8988T (cell line): ENCODE measurements at places on chromosomes 12 and 14.

DNA sequence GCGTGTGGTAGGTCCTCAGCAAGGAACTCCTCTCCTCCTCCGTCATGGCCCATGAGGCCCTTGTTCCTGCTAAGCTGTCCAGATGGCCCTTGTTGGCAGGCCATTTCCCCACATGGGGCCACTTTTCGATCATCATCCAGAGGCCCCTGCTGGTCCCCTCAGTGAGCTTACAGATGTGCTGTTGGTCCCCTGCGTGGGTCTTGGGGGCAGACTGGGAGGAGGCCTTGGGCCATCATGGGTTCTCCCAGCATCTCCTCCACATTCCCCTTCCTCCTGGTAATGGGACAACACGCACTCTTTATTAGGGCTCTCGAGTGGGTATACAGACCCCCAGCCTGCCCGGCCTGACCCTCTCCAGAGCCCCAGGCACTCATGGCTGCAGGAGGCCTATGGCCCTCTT lies 114.7 kb downstream of the BEGAIN start:
- DNase-seq: no peak

DNA sequence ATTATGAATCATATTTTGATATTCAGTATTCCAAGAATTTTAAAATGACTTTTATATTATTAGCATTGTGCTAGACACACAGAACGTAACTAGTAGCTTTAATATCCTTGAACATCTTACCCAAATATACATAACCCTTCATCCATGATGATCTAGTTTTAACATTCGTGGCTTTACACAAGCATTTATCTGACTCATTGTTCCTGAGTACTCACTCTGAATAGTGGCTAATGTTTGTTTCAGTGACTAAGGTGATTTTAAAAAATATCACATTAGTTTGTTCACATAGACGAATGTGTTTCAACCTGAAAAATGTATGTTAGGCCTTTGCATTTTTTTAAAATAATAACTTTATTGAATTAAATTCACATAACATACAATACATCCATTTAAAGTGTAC lies 80.0 kb upstream of the PTPRQ start:
- no peak for DNase-seq

DNA sequence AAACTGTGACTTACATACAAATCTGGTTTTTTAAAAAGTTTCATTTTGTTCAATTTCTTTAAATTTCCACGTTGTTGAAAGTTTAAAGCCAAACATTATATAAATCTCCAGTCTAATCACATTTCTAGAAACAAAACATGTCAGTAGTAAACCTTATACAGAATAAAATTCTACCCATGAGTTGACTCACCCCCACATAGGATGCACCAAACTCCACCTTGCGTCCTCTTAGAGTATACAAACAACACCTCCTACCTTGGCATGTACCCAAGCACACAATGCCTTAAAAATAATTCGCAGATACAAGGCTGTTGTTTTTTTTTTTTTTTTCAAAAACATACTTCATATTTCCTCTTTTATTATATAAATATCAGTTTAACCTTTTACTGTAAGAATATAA lies 3.3 kb downstream of the FBXL14 start:
- DNase-seq: no peak

GRCh38 chr12:6078398-6079096 lies 45.9 kb downstream of the VWF start:
- no peak for DNase-seq

DNA sequence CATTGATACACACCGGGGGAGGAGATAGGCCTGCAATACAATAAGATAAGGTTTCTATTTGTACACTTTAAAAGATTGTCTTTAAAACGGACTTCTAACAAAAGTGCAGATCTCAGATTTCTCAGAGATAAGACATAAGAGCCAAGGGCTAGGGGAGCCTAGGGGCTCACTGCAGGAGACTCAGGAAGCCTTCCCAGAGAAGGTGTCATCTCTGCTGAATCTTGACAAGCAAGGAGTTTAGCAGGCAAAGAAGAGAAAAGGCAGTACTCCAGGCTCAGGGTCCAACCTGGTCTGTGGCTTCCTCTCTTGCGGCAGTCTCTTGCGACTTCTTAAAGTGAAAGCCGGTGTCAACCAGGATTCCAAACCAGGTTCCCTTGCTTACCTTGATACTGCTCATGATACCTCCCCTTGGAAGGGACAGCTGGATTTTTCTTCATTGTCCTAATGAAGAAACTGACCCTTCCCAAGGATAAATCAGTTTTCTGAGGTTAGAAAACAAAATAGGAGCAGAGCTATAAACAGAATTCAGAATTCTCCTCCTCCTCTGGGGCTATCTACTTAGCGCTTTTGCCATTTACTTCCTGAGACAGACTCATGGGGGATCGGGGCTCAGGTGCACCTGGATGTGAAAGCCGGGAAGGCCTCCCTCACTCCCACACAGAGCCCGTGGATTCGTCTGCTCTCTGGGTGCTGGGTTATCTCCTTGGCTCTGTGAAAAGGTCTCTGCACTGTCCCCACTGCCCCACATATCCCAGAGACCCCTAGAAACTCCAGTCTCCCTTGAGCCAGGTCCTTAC lies 1.7 kb upstream of the SCNN1A start:
- DNase-seq: no peak

GRCh38 chr12:1220127-1221092 lies 229.4 kb downstream of the ERC1 start:
- DNase-seq: no peak

GRCh38 chr14:99633918-99634317 lies 11.0 kb upstream of the HHIPL1 start:
- no peak for DNase-seq

GRCh38 chr12:119020406-119021360 lies 39.3 kb downstream of the SRRM4 start:
- DNase-seq: no peak

- no peak for DNase-seq
These were observed 6.3 kb upstream of the BMP4 start for GRCh38 chr14:53962953-53963319.

- DNase-seq: no peak
These were observed 132.3 kb downstream of the EML1 start for GRCh38 chr14:99925471-99925870.

- no peak for DNase-seq
These were observed 34.1 kb upstream of the SMOC1 start for GRCh38 chr14:69845050-69845581.

- no peak for DNase-seq
These were observed 15.7 kb downstream of the KCNA5 start for GRCh38 chr12:5059358-5059757.

DNA sequence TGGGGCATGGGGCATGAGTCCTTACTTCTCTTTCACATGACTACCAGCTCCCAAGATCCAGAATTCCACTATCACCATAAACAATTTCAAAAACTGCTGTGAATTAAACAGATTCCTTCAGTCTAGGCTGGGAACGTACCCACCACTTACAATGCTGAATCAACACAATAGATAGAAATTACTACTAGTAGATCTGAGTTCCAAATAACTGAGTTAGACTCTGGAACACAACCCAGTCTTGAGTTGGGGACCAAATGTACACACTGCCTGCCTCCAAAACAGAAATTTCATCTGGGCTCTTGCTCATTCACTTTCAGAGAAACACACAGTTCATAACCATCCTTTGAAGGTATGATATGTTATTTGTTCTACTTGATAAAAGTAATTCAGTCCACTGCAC lies 8.9 kb downstream of the CORO1C start:
- DNase-seq: no peak

GRCh38 chr12:24678436-24678835 lies 270.5 kb downstream of the BCAT1 start:
- DNase-seq: no peak

DNA sequence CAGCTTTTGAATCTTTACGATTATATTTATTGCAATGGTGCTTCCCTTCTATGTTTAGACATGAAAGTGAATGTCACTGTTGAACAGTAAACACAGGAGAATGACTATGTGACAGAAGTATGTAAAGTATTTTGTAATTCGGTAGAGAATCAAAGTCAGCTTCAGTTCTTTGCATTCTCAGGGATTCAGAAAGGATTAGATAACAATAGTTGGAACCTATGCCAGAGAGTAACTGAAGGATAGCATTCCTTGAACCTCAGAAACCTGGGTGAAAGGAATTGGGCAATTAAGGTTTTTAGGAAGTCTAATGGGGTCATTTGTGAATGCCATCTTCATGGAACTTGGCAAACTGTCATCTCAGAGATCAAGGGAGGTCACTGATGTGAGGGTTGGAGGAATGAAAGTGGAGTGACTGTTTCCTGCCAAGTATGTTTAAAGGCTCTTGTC lies 305.3 kb upstream of the DDHD1 start:
- peak; percentile 12 for DNase-seq

GRCh38 chr12:51913071-51914033 lies 6.0 kb downstream of the ACVRL1 start:
- DNase-seq: no peak

DNA sequence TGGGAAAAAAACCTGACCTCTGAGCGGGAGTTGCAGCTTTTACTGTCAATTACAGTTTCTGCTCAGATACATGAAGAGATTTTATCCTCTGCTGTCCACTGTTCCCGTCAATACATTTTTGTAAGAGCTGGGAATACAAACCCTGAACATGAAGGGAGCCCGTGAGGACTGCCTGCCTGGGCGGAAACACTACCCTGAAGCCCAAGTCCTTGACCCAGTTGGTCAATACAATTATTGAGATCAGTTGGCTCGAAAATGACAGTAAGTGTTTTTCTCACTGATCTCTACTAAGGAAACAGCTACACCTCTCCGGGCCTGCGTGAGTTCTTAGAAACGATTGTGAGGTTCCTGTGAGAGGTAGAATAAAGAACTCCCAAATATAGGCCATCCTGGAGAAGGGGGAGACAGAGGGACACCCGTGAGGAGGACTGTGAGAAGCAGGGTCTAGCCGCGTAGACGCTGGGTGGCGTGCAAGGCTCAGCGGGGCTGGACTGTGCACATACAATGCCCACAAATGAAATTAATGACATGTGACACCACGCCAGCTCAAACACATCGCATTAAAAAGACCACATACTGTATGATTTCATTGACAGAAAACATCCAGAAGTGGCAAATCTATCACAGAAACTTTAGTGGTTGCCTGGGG lies 509.5 kb downstream of the TMEM132D start:
- DNase-seq: no peak

- DNase-seq: no peak
These were observed 36.5 kb upstream of the IFNG-AS1 start for GRCh38 chr12:67952787-67953186.

- DNase-seq: no peak
These were observed 20.2 kb downstream of the CD163 start for GRCh38 chr12:7483343-7483742.

GRCh38 chr12:48420039-48420775 lies 52.2 kb upstream of the ANP32D start:
- DNase-seq: no peak

GRCh38 chr12:109757671-109758265 lies 44.1 kb downstream of the FAM222A start:
- DNase-seq: no peak

GRCh38 chr14:68612049-68612448 lies 180.8 kb downstream of the ZFP36L1 start:
- no peak for DNase-seq

- DNase-seq: no peak
These were observed 171.2 kb downstream of the MYRFL start for GRCh38 chr12:69996241-69996640.

DNA sequence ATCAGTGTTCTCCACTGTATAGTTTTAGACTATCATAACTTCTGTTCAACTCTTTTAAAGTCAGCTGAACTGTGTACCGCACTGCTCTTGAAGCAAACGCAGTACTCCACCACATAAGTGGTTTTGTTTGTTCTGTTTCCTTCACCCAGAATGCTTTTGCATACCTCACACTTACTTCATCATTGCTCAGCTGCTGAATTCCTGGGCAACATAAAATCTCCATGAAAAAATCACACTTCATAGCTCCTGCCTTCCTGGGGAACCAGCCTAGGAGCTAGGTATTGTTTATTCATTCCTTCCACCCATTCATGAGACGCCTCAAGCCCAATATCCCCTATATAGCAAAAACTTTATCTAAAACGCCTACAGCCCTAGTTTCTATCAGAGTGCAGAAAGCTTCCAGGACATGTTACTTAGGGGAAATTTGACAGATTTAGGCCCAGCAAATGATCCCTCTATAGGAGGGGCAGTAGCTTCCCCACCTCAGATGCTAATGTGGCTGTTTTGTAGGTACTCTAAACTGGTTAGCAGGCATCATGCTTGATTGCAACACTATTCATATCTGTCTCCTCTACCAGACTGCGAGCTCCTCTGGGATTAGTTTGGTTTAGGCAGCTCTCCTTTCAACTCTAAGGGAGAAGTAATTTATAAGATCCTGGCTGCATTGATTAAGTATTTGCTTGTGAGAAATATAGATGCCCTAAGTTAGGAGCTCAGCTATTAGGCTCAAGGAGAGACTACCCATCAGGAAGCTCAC lies 44.5 kb downstream of the LRRC9 start:
- DNase-seq: no peak

DNA sequence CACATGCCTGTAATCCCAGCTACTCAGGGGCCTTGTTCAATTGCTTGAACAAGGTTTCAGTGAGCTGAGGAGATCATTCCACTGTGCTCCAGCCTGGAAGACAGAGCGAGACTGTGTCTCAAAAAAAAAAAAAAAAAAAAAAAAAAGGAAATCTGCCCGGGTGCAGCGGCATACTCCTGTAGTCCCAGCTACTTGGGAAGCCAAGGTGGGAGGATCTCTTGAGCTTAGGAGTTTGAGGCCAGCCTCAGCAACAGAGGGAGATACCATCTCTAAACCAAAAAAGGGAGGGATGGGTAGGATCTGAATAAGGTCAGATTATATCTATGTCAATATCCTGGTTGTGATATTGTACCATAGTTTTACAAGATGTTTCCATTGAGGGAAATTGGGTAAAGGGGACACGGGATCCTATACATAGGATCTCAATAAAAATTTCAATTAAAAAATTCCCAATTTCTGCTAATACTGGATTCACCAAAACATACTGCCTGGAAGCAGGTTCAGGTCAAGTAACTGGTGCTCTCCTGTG lies 76.4 kb downstream of the BORCS5 start:
- no peak for DNase-seq

- no peak for DNase-seq
These were observed 33.4 kb downstream of the POLE start for GRCh38 chr12:132653567-132654290.

GRCh38 chr12:7058850-7059395 lies 1.6 kb upstream of the C1S start:
- no peak for DNase-seq

DNA sequence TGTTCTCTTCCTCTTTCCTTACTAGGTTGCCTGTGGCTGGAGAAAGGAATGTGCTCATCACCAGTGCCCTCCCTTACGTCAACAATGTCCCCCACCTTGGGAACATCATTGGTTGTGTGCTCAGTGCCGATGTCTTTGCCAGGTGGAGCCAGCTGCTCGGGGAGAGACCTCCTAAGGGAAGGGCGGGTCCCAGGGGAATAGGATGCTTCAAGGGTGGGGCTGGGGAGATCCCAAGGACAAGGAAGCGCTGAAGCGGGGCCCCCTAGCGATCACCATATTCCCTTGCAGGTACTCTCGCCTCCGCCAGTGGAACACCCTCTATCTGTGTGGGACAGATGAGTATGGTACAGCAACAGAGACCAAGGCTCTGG lies 10.2 kb downstream of the MARS1 start:
- no peak for DNase-seq

- DNase-seq: no peak
These were observed 23.6 kb upstream of the TMEM260 start for GRCh38 chr14:56555921-56556570.
